ENCODE measurements at places on chromosomes 11 and 22. TPM values are rescaled to one million over a fixed set of nuclear protein-coding genes. Genes with fewer than 3 reads are reported as not detected.

Gene ROBO4
- 21.1 TPM for total RNA-seq

GRCh38 chr11:66676282-66676919 lies 1.3 kb downstream of the RBM4B start:
- DNase-seq: no peak

Gene LINC01488
- not detected for total RNA-seq

Gene COMT
- 154 TPM for total RNA-seq

Gene GAL3ST3
- total RNA-seq: not detected

GRCh38 chr11:114262681-114263512 lies 33.3 kb upstream of the NNMT start:
- DNase-seq: no peak

Gene KCNJ1
- not detected for total RNA-seq

DNA sequence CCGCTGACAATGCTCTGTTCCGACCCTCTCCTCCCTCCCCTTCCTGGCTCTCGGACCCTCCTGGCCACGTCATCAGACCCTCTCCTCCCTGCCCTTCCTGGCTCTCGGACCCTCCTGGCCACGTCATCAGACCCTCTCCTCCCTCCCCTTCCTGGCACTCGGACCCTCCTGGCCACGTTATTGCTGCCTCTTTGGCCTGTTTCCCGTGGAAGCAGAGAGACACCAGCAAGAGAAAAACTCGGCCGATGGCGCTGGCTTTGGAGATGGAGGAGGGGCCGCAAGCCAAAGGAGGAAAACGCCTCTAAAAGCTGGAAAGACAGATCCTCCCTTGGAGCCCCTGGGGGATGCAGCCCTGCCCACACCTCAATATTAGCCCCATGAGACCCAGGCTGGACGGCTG lies 463.3 kb downstream of the BRD1 start:
- no peak for DNase-seq

Gene APOA4
- total RNA-seq: not detected

Gene DUSP8
- 0.07 TPM for total RNA-seq

GRCh38 chr11:123483058-123483457 lies 53.0 kb downstream of the GRAMD1B start:
- DNase-seq: peak; percentile 80

GRCh38 chr22:24953384-24954113 lies 1.0 kb downstream of the KIAA1671 start:
- no peak for DNase-seq

Gene GRIA4
- not detected for total RNA-seq

- peak; percentile 47 for DNase-seq
Observed at GRCh38 chr11:61037441-61038093, 64.7 kb upstream of the CD5 start.

Gene TUBA8
- total RNA-seq: 0.17 TPM

All from HT1080 (cell line).